LoVo (cell line): ENCODE measurements at places on chromosomes 4 and X.
A peak's percentile ranks its signal among the peaks of the same experiment; 100 is the strongest.

- no peak for DNase-seq
Observed at GRCh38 chrX:146243041-146243440, 425.4 kb downstream of the SLITRK2 start.

DNA sequence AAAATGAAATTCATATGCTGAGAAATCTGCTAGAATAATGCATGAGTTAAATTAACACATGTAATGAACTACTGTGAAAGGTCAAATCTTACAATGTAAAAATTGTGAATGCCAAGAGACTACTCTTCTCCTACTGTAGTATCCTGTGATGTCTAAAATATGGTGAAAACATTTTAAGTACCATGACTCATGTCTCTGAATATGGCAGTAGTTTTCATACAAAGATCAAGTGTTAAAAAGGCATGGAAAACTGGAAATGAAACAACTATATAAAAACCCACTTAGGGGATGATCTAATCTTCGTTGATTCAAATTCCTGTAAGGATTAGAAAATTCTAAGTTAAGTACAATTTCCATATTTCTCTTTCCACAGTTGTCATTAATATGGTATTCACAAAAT is 221.3 kb downstream of the PPP3CA start:
- no peak for DNase-seq

DNA sequence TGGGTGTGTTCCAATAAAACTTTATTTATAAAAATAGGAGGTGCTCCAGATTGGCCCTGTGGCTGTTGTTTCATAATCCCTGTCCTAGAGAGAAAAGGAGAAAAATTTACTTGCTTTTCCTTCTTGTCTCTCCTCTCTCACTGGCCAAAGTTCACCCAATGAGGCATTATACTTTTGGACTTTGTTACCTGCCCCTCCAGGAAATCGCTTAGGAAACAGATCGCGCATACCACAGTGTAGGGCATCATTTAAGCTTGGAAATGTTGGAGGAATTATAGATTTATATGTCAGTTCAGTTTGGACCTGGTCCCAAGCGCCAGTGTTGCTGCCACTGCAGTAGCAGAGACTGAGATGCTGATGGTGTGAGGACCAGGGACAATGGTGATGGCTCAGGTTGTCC is 337.6 kb upstream of the NR3C2 start:
- peak; percentile 34 for DNase-seq

GRCh38 chr4:83335701-83336100 is 1.1 kb upstream of the HPSE start:
- DNase-seq = no peak

DNA sequence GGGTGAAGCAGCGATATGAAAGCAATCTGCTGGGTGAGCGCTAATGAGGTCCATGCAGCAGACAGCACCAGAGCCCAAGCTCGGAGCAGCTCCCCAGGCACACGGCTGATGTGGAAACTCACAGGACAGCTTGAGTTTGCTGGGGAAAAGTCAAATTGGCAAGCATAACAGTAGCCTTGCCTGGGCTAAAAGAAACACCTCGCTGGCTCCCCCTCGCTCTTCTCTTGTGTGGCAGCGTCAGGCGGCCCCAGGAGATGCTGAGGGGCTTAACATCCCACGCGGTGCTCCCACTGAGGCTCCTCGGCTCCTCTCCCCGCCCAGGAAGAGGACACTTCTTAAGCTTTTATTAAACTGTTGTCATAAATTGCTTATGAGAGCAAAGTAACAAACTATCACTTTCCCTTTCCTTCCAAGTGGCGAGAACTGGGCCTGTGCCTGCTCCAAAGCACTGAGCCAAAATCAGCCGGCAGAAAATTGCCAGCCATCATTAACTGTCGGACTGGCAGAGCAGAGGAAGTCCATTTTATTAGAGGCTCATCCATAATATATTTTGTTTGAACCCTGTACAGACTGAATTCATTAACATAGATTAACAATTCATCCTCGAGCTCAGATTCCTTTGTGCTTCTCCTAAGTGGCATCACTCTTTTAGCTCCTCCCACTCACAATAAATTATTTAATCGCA is 111.4 kb downstream of the TSPAN5 start:
- no peak for DNase-seq

DNA sequence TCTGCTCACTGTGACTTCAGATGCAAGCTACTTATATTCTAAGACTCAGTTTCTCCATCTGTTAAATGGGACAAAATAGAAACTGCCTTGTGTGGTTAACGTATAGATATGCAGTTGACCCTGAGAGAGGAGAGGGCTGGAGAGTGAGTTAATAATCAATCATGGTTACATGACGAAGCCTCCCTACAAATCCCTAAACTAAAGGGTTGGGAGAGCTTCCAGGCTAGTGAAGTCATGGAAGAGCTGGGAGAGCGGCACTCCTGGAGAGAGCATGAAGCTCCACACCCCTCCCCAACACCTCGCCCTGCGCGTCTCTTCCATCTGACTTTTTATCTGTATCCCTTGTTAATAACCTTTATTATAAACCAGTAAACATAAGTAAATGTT is 138.5 kb upstream of the FAM9B start:
- no peak for DNase-seq

DNA sequence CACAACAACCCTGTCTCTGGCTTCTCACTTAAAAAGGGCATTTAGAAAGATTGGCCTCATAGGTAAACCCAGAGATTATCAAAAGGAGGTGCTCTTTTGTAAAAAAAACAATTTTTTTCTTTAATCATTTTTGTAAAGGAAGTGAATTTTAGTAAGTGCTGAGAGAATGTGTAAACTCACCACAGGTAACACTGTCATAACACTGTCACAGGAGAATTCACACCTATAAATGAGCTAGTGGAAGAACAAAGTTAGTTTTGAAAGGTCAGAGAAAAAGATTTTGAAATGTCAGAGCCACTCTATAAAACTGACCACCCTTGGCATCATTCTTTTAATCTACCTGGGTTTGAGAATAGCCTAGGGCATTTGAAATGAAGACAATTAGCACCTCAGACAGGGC is 3.3 kb upstream of the SH2D1A start:
- no peak for DNase-seq

GRCh38 chr4:174135936-174136406 is 147.5 kb downstream of the FBXO8 start:
- no peak for DNase-seq

DNA sequence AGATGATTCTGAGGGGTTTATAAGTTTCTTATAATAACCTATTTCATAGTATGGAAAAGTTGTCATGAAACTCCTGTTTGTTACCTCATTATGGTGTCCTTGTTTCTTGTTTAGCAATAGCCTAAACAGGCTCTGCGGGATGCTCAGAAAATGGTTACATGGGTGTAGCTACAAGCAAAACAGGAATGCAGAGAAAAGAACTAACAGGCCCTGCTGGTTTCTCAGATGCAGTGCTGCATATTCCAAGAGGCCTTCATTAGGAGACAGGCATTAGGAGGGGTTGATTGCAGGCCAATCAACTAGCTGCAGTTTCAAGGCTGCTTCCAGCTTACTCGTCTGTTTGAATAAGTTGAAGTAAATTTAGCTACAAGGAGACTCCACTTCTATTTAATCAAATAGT is 37.6 kb upstream of the HPGD start:
- no peak for DNase-seq

DNA sequence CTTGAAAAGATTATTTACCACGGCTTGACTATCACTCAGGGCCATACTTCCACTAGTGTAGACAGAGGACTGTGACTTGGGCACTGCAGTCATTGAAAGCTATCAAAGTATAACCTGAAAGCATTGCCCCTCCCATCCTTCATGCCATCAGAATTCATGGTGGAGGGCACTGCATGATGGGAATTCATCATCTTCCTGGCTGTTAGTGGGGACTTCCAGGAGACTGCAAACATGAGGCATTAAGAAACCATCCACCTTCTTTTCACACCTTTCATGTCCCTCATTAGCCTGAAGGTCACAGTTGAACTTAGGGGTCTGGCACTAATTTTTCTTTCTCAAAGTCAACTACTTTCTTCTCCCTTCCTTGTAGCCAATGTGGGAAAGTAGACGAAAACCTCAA is 25.8 kb downstream of the VSIG4 start:
- DNase-seq = no peak

- no peak for DNase-seq
Observed at GRCh38 chr4:142547974-142548373, 298.1 kb downstream of the INPP4B start.

DNA sequence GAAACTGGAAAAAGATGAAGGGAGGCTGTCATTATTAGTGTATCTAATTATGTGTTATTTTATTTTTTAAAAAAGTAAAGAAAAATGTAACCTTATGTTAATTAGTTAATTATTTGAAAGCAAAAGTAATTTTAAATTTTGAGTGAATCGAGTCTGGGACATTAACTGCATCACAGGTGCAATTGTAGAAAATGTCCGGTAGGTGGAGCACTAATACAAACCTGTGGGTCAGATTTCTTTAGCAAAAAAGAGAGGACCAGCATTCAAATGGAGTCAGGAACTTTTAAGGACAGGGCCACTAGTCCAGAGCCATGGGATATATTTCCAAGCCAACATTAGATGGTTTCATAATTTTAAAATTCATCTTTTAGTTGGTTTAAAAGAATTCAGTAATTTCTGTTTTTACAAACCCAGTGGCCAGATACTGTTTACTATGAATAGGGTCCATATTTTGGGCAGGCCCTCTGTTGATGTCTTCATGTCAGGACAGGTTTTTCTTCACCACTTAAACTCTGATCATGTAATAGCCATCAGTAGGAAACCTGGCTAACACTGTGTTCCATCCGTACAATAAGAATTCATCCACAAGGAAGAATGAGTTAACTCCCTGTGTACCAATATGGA is 27.2 kb downstream of the BST1 start:
- DNase-seq = peak; percentile 53

- DNase-seq = no peak
Observed at GRCh38 chrX:39886282-39886681, 211.5 kb downstream of the BCOR start.

DNA sequence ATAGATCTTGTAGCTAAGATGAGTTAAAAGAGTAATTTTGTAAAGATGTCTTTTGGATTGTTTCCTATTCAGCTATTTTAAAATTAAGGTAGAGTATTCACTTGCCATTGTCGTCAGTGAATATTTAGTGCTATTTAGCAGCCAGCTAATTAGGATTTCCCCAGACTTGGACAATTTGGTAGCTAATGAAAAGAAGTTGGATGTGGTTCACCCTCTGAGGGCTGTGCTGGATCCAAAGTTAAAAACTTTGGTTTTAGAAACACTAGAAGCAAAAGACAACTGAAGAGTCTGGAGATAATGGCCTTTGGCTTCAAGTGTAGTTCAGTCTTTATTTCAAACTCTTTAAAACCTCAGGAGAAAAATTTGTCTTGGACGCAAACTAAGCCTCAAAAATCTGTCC is 41.3 kb downstream of the ATG4A start:
- no peak for DNase-seq

- DNase-seq = no peak
Observed at GRCh38 chr4:113444386-113444785, 317.2 kb downstream of the CAMK2D start.

DNA sequence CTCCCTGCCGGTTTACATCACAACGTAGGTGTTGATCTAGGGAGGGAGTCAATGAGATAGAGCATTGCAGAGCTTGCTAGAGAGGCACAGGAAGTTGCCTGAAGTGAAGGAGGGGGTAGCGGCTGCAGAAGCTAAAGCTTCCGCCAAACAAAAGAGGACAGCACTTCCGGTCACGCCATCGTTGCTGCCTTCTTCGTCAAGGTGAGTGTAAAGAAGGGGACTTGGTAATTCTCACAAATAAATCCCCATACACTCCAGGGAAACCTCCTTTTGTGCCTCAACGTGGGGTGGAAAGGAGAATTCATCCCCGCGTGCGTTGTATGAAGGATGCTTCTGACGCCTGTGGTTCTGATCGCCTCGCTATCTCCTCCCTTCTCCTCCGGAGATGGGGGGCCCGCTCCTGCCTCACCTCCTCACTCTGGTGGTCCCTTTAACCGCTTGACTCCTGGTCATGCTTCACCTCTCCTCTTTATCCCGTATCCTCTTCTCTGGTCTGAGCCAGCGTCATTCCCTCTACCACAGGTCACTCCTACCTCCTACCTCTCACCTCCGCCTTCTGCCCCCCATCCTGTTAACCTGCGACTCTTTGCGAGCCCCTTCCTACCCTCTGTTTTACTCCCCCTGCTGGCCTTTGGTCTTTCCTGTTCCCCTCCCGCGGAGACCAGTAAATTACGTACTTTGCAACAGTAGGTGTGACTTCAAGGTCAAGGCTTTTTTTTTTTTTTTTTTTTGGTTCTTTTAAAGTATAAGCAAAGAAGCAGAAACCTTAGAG is 59.9 kb downstream of the GSPT2 start:
- DNase-seq = no peak

DNA sequence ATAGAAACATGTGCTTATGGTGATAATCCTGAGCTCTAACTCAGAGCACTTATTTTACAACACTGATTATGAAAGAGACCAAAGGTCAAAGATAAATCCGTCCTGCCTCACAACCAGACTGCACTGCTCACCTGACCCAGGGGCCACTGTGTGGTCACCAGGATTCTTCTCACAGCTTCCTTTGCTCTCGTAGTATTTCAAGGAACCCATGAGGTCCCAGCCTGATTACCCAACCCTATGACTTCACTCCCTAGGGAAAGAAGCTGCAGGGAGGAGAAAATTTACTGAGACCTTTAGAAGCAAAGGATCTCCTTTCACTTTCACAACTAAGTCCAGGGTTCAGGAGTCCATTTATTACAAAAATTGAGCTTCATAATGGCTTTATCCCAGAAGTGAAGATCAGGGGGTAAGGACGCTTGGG is 9.6 kb downstream of the SLC25A5 start:
- DNase-seq = peak; percentile 64

DNA sequence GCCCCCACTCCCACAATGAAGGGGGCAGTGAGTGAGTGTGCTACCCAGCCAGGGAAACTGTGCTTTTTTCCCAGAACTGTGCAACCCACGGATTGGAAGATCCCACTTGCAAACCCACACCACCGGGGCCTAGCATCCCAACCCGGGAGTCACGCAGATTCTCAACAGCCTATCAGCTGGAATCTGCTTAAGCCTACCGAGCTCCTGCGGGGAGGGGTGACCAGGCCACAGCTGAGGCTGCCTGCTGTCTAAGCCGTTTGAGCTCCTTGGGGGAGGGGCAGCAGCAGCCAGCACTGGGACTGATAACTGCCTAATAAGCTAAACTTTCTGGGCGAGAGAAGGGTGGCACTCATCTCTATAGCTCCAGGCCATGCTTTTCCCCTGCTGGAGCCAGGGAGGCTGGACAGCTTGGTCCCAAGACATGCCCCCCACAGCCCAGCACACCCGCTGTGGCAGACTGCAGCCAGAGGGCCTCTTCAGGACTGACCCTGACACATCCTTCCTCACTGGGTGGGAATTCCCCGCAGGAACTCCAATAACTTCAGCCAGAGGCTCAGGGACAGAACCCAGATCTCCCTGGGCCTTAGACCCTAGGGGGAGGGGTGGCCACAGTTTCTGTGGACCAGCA is 161.3 kb upstream of the MAGEB18 start:
- DNase-seq = no peak

- no peak for DNase-seq
Observed at GRCh38 chr4:151223465-151223864, 53.5 kb upstream of the PRSS48 start.

DNA sequence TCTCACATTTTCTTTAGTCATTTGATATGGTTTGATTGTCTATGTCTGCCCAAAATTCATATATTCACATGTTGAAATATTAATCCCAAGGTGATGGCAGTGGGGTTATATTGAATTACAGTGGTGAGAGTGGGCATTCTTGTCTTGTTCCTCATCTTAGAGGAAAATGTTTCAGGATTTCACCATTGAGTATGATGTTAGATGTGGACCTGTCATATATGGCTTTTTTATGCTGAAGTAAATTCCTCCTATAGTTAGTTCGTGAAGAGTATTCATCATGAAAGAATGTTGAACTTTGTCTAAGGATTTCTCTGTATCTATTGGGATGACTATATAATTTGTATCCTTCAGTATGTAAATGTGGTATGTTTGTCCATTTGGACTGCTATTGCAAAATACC is 512.3 kb upstream of the EPHA5 start:
- DNase-seq = no peak

- DNase-seq = peak; percentile 95
Observed at GRCh38 chr4:41214136-41214824, at the start of gene APBB2. APBB2 (minus strand) TSS chr4:41214542; CDS start chr4:41033254, 181,288 bp downstream.
